Right forelimb (tissue), 1 donor: ENCODE measurements at places on chromosomes 1 and 21.

GRCh38 chr1:205285381-205286101 lies 36.0 kb downstream of the NUAK2 start:
- no peak for DNase-seq

DNA sequence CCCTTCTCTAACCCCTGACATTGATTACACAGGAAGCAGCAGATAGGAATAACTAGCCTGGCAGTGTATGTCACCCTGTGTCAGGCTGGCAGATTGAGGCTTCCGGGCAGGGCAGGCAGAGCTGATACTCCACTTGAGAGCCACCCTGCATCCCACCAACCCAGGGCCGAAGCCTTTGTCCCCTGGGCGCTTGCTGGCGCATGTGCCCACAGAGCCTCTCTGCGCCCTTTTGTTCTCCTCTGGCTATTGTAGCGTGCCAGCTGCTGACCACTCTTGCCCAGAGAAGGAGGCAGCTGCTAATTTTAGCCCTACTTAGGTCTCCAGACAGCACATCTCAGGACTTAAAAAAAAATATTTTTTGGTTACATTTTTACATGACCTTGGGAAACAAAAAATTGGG lies 304.9 kb downstream of the HHAT start:
- no peak for DNase-seq

DNA sequence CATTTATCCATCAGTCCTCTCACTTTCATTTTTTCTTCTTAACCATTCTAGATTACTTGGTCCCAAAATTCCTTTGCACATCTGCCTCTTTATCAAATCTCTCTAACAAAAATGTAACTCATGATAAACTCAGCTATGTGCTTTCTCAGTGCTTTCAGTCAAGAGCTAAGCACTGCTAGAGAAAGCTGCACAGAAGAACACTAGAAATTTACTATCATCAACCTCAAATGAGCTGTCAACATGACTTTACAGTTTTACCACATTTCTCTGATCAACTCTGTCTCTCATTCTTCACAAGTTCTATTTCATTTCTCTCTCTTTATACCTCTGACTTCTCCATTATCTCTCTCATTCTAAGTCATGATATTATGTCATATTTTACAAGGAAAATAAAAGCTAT lies 54.2 kb upstream of the PRKACB start:
- DNase-seq, result no peak

DNA sequence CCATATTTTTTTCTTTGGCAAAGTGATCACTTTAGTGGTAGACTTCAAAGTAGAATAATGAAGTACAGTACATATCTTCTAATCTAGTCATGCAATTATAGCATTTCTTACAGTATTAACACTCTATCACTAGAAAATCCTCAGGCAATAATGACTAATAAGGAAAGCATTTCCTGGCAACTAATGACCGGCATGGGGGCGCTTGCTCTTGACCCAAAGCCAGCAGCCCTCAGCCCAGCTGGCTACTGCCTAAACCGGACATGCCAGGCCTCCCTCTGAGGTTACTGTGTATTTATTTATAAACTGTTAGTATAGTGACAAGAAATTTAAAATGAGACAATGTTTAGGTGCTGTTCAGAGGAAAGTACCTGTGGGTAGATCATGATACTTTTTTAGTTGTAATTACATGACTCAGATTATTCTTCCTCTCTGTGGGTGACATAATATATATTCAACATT lies 633.8 kb downstream of the PTPRC start:
- peak; percentile 53 for DNase-seq

GRCh38 chr21:45412909-45413611 lies 8.1 kb downstream of the COL18A1 start:
- DNase-seq, result peak; percentile 41

DNA sequence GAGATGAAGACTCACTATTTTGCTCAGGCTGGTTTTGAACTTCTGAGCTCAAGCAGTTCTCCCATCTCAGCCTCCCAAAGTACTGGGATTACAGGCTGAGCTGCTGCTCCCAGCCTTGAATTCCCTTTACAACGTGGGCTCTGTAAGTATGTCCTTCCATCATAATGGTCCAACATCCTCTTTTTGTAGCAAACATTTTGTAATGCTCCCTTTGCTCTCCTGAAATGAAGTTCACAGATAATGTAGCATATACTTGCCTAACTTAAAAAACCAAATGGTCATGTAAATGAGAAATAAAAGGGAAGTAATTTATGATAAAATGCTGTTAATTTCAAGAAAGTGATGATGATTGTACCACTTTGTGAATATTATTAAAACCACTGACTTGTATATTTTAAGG lies 30.5 kb upstream of the THEM4 start:
- DNase-seq, result no peak

- peak; percentile 65 for DNase-seq
Measured at GRCh38 chr1:65114322-65114721, 33.7 kb upstream of the AK4 start.

DNA sequence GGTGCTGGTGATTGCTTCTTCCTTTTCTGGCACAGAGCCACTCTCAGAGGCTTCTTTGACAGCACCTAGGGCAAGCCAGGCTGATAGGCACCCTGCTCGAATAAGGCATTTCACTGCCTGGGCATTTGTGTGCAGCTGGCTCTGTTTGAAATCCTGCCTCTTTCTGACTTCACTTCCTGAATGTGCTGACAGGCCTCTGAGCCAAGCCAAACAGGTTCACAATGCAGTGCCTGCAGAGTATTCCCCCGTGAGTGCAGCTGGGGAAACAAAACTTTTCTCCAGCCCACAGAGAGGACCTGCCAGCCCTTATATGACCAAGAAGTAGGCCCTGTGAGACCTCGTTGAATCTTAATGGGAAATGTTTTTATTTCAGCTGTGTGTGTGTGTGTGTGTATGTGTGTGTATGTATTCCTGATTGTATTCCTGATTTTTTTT lies 10.4 kb downstream of the JUN start:
- DNase-seq, result peak; percentile 56

DNA sequence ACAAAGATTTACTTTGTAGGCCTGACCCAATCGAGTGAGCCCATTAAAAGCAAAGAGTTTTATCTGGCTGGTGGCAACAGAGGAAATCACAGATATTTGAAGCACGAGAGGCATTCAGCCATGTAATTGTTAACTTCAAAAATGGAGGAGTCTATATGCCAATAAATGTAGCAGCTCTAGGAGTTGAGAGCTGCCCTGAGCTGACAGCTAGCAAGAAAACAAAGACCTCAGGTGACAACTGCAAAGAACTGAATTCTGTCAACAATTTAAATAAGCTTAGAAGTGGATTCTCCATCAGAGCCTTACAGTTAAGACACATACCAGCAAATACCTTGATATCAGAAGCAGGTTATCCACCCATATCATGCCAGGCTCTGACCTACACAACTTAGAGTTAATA lies 463.1 kb upstream of the NEGR1 start:
- DNase-seq, result no peak

DNA sequence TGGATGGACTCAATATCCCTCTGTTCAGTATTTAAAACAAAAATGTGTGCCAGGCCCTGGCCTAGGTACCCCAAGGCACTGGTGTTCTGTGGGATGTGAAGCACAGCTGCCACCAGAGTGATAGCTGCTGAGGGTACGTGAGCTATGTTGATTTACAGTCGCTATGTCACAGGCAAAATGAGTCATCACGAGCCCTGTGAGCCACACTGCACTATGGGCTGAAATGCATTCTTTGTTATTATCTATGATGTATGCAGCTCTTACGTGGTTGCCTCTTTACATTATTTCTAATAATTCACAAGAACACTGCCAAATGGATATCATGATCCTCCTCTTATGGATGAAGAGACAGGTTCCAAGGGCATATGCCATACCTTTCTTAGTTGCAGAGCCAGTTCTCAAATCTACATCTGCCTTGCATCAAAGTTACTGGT lies 2.1 kb downstream of the TEX38 start:
- no peak for DNase-seq

DNA sequence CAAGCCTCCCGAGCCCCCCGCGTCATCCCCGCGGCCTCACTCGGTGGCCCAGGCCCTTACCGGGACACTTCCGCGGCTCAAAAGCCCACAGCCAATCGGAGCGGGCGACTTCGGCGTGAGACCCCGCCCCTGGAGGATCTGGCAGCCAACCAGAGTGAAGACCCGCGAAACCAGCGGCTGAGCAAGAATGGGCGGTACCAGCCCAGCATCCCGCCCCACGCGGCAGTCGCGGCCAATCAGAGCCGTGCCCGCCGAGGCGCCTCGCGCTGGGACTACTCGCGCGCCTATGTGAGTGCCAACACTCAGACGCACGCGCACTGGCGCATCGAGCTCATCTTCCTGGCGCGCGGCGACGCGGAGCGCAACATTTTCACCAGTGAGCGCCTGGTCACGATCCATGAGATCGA lies 22.5 kb downstream of the DISP3 start:
- DNase-seq, result peak; percentile 54

DNA sequence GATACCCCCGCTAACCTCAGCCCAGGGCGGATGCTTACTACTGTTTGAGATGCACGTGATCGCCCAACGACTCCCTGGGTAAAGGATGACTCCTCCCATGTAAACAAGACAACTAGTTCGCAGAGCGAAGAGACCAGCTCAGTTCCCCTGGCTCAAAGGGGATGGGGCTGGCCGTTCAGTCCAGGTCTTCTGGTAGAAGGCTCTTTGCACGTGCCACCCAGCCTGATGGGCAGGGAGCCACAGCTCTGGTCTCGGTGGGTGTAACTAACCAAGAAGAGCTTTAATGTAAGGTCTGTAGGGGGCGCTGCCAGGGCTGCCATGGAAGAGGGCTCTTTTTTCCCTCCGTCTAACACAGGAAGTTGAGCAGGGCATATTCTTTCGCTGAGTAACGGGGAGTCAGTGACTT lies 49.4 kb upstream of the PARP1 start:
- no peak for DNase-seq

GRCh38 chr1:150813028-150813707 lies 5.1 kb upstream of the CTSK start:
- DNase-seq, result peak; percentile 65

DNA sequence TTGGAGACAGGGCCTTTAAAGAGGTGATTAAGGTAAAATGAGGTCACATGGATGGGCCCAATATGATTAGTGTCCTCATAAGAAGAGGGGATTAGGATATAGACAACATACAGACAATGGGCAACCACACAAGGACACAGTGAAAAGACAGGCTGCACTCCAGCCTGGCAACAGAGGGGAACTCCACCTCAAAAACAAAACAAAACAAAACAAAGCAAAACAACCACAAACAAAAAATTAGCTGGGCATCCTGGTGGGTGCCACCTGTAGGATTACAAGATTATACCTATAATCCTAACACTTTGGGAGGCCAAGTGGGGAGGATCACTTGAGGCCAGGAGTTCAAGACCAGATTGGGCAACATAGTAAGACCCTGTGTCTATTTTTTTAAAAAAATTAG lies 4.8 kb upstream of the MDM4 start:
- DNase-seq, result no peak

- no peak for DNase-seq
Measured at GRCh38 chr1:81126989-81127581, 673.6 kb upstream of the ADGRL2 start.

DNA sequence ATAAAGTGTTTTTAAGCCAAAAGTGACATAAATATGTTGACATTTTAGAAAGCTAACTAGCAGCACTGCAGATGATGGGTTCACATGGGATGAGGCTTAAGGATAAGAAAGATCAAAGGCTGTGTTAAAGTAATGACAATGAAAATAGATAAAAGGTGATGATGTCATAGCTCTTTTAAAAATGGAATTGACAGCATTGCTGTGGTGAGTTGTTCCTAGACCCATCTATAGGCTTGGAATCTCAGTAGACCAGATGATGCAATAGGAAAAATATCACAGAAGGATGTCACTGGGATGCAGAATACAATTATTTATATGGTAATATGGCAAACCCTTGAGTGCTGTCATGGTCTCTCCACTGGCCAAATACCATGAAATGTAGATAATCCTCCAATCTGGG lies 286.0 kb downstream of the PLA2G4A start:
- no peak for DNase-seq

DNA sequence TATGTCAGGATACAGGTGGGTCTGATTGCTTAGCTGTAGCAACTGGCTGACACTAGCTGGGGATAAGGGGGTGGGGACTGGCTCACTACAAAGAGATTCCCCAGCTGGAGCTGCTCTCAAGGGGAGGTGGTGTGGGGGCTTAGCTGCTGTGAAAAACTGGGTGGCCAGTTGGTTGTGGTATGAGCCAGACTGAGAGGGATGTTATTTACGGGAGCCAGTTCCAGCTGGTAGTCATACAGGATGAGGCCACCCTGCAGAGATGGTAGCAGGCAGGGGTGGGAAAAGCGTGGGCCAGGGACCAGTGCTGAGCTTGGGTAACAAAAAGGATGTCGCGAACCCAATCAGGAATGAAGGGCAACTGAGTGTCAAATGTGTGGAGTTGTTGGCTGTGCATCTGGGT lies 204.0 kb upstream of the C21orf91 start:
- peak; percentile 51 for DNase-seq

DNA sequence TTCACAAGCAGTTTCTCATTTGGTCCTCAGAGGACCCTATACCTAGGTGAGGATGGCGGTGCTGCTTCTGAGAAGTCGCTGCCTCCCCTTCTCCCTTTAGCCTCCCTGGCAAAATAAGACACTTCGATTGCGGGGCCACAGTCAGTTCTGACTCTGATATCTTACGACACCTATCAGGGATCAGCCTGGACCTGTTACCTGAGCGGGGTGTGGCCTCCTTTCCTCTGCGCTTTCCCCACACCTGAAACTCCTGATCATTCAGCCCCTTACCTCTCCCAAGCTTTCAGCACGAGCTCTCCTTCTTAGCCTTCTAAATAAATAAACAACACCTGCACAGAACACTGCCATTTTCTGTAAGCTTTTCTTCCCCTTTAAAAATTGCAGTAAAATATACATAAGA lies 24.6 kb upstream of the GPR137B start:
- DNase-seq, result no peak

DNA sequence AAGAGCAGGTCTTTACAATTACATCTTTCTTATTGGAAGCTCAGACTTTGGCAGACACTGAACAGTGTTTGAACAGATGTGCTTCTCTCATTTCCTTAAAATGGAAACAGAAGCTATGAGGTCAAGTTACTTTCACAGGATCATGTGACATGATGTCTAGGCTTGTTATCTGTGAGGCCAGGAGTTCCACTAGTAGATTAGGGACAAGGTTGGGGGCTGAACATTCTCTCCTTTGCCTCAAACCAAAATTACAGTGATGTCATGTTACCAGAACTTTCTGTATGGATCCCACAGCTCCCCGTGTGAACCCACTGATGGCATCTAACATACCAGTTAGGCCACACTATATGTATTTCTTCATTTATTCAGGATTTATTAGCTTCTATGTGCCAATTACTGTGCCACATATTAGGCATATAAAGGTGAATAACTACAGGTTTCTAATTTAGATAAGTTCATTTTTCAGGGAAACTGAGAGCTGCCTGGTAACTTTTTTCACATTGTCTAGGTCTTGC lies 6.0 kb downstream of the DYNLT5 start:
- DNase-seq, result no peak
